ENCODE measurements at places on chromosomes 1 and 21.

DNA sequence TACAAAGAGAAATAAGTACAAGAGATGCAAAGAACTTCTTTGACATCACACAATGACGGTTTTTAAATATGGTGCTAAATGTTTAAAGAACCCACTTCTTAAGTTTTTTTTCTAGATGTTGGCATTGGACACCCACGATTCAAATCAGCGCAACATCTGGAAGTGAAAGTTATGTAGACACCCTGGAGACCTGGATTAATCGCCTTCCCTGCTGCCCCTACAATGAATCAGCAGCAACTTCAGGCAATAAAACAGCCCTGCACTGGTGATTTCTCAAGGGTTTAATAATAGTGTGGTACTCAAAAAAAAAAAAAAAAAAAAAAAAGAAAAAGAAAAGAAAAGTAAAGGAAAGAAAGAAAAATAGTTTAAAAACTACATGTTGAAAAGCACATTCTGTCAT, 248.3 kb downstream of the NUF2 start:
- peak; percentile 18 for DNase-seq

DNA sequence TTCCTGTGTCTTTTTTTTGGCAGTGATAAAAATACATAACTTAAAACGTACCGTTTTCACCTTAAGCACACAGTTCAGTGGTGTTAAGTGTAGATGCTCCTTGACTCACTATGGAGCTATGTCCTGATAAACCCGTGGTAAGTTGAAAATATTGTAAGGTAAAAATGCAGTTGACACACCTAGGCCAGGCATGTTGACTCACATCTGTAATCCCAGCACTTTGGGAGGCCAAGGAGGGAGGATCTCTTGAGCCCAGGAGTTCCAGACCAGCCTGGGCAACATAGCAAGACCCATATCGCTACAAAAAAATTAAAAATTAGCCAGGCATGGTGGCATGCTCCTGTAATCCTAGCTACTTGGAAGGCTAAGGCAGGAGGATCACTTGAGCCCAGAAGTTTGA, 73.6 kb upstream of the COG2 start:
- no peak for DNase-seq

GRCh38 chr1:87333692-87334347, 5.1 kb downstream of the LMO4 start:
- peak; percentile 63 for DNase-seq

- peak; percentile 65 for DNase-seq
Measured at GRCh38 chr1:245260110-245260882, 105.5 kb downstream of the KIF26B start.

- no peak for DNase-seq
Measured at GRCh38 chr1:165992533-165992932, 165.1 kb downstream of the UCK2 start.

GRCh38 chr1:31183126-31183525, 56.6 kb downstream of the NKAIN1 start:
- DNase-seq = no peak

- DNase-seq = no peak
Measured at GRCh38 chr1:91759076-91759475, 126.9 kb downstream of the TGFBR3 start.

- DNase-seq = peak; percentile 81
Measured at GRCh38 chr1:151972542-151973248, 21.0 kb downstream of the S100A10 start.

DNA sequence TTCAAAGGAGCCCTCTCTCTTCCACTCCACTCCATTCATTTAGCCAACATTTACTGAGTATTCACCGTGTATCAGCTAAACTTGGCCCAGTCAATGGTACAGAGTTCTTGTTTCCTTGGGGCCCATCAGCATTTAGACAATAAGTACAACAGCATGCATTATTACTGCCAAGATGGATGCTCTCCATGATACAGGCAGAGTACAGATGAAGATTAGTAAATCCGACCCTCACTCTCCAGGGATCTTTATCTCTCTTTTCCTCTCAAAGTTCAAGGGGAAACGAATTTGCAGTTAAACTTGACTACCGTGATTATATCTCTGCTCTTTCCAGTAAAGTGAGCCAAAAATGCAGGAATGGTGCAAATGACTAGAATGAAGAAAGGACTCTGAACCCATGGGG, 184.6 kb upstream of the DUSP10 start:
- DNase-seq = no peak

GRCh38 chr1:53112861-53113260, 29.6 kb downstream of the SLC1A7 start:
- no peak for DNase-seq

DNA sequence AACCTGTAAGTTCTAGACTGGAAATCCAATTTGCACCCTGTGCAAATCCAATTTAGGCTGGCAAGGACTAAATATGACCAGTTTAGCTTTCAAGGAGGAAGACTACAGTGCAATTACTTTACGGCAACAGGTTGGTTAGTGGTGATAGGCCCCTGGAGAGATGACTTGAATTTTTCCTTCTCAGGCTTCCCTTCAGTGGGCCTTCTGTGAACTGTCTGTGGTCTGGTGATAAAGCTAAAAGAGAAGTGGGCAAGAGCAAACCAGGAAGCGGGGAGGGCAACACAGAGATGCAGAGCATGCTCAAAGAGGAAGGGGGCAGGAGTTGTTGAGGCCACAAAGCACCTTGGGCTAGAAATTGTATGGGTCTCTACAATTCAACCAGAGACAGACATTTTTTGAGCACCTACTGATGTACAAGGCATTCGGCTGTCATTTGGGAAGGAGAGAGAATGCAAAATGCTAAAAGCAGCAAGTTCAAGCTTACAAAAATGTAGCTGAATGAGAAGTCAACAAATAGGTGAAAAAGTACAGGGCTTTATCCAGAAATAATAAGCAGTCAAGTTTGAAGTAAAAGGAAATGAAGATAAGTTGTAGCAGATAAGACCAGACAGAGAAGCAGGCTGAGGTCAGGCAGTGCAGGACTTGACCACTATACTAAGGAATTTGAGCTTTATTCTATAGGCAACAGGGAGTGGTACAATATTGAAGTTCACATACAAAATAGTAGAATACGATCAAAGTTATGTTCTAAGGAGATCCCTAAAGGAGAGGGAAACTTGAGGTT, 23.9 kb downstream of the INPP5B start:
- no peak for DNase-seq

DNA sequence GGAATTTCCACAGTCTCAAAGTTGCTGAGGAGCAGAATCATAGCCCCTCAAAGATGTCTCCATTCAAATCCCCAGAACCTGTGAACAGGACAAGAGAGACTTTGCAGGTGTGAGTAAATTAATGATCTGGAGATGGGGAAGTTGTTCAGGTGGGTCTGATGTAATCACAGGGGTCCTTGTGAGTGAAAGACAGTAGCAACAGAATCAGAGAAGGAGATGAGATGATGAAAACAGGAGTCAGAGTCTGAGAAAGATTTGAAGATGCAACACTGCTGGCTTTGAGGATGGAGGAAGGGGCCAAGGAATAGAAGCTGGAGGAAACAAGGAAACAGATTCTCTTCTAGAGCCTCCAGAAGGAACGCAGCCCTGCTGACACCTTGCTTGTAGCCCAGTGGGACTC, 81.5 kb downstream of the SELENOF start:
- DNase-seq = no peak

DNA sequence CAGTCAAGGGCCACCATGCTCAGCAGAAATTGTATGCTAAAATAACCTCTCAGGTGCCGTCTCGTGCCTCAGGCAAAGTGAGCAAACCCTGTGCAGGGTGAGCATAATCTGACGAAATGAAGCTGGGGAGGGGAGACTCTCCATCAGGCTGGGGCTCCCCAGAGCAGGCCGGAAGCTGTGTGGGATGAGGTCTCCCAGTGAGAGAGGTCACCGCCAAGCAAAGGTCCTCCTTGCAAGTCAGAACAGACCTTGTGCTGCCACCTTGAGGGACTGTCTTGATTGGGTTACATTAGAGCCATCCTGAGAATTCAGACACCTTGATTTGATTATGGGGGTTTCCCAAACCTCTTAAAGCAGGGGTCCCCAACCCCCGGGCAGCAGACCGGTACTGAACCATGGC, 64.2 kb downstream of the ZNF684 start:
- DNase-seq = no peak

- no peak for DNase-seq
Measured at GRCh38 chr1:245464290-245464689, 309.5 kb downstream of the KIF26B start.

GRCh38 chr1:7993593-7994479, 32.3 kb downstream of the ERRFI1 start:
- DNase-seq = no peak

GRCh38 chr1:91160363-91161075, 138.7 kb upstream of the ZNF644 start:
- no peak for DNase-seq

- no peak for DNase-seq
Measured at GRCh38 chr1:3518256-3518655, 63.8 kb downstream of the ARHGEF16 start.

Data from NCI-H69 (cell line).